Effector memory CD8-positive, alpha-beta T cell (primary cell): ENCODE measurements at places on chromosomes 6 and 20.

- DNase-seq = no peak
Observed at GRCh38 chr20:24364482-24364881, 104.9 kb upstream of the SYNDIG1 start.

DNA sequence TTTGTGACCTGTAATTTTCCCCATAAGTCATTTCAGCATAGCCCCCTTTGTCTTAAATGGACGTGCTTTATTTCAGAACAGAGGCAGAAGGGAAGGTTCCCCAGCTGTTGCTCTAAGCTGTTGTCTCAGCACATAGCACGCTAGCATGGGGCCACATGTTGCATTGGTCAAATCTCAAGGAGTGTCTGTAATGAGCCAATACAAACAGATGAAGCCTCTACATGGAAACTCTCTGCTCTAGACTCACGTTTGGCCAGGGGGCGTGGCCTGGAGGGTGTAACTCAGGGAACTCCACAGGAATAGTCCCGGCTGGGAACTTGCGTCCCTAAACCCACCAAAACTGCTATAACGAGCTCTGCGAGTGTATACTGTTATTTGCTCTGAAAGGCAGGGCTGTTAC is 35.2 kb upstream of the SLC22A2 start:
- no peak for DNase-seq

DNA sequence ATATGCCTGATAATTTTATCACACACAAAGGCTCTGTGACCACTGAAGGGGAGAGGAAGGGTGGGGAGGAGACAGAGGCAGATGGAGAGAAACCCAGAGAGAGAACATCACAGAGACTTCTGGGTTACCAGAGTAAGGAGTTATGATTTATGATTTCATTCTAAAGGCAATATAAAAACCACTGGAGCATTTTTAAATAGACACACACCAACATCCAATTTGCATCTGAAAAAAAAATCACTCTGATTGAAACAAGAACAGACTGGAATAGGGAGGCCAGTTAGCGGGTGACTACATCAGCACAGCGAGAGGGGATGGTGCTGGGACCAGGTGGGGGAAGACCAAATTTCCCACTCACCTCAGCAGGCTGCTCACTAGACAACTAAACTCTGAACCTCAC is 104.8 kb downstream of the AGPAT4 start:
- no peak for DNase-seq

GRCh38 chr6:114714836-114715507 is 372.1 kb upstream of the HS3ST5 start:
- DNase-seq = no peak

- DNase-seq = no peak
Observed at GRCh38 chr6:53672237-53672636, 6.7 kb upstream of the KLHL31 start.

DNA sequence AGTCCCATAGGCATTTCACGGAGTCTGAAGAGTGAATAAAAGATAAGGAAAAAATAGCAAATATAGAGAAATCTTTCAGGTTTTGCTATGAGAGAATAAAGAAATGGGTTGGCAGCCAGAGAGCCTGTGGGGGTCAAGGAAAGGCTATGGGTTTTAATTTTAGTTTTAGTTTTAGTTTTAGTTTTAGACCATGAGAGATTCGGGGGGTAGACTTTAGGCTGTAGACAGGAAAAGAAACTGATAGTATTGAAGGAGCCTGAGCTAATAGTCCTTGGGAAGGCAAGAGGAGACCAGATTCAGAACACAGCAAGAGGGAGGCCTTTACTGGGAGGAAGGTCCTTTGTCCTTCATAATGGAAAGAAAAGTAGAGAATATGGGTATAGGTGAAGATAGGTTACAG is 19.3 kb downstream of the DOP1A start:
- DNase-seq = no peak

DNA sequence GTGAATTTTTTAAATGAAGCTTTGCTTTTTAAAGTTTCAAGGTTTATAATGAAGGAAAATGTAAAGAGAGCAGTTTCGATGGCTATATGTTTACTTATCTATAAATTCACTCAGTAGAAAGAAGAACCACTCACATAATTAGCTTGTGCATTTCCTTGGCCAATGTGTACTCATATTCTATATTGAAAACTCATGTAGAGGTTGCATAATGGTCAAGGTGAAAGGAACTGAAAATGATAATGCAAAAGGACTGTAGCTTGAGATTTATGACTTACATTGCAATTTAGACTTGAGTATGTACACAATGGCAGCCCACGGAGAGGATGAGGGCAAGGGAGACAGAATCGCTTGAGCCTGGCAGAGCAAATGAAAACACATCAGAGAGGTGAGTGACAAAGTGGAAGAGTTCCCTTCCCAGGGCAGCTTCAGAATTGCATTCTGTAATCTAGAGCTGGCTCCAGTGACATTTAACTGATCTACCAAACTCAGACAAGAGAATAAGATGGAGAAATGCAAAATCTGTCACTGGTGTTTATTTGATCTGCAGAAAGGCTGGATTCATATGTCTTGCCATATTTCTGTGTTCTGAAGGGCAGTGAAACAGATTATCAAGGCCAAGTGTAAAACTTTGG is 191.8 kb downstream of the TMEM200A start:
- no peak for DNase-seq

DNA sequence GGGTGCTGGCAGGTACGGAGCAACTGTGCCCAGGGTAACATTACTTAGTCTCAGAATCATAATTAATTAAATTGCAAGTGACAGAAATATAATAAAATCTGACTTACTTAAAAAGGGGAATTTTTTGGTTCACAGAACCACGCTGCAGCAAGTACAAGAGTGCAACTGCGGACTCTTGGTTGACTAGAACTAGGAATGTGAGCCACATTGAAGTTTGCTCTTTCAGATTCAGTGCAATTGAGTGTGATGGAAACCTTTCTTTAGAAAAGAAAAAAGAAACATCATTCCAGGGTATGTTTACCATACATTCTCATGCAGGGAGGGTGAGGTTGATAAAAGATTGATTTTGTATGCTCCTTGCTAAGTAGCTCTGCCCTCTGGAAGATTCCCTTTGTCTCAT is 45.0 kb upstream of the GGTLC1 start:
- DNase-seq = no peak

DNA sequence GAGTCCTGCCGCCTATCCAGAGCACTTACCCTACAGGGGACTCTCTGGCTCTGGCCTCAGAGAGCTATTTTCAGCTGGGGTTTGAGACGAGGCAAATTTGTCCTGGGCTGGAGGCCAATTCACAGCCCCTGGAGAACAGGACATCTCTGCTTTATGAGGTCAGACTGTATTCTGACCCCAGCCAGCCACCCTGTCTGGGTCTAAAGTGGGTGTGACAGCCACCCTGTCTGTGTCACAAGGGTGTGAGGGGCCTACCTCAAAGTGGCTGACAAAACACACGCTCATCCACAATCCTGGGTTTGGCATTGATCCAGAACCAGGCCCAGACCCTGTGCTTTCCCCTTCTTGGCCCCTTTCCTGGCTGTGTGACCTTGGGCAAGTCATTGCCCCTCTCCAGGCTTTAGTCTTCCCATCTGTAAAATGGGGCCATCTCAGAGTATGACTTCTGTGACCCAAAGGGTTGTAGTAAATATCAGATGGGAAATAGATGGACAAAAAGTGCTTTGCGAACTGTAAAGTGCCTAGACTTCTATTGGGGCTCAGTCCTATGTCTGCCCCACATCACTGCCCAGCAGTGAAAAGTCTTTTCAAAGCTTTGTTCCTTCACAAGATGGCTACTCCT is 44.1 kb upstream of the TGM2 start:
- no peak for DNase-seq

DNA sequence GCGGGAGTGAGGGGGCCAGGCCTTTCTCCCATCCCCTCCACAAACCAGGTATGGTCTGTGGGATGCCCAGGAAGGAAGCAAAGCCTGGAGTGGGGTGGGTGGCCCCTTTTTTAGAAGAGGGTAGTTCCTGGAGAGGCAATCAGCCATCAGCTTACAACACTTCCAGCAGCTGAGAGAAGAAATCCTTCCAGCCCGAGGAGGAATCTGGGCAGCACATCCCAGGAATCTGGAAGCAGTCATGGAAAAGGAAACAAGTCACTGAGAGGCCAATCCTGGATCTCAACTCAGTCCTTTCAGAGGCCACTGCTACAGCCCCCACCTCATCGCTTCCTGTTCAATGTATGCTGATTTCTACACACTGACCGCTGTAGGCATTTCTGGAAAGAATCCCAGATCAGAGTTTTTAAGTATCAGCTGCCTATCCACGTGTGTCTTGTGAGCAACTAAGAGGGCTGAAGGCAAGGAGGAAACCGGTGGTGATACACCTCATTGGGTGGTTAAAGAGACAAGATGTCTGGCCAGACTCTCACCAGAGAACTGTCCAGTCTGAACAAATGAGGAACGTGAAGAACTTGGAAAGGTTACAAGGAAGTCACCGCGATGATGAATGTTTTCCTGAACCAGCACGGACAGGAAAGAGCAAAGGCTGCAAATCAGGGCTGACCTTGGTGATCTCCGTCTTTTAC is 92.9 kb upstream of the SHLD1 start:
- DNase-seq = no peak

- DNase-seq = no peak
Observed at GRCh38 chr6:40426346-40427066, 160.7 kb downstream of the LRFN2 start.

GRCh38 chr20:2449386-2449785 is 21.2 kb downstream of the SNRPB start:
- no peak for DNase-seq

DNA sequence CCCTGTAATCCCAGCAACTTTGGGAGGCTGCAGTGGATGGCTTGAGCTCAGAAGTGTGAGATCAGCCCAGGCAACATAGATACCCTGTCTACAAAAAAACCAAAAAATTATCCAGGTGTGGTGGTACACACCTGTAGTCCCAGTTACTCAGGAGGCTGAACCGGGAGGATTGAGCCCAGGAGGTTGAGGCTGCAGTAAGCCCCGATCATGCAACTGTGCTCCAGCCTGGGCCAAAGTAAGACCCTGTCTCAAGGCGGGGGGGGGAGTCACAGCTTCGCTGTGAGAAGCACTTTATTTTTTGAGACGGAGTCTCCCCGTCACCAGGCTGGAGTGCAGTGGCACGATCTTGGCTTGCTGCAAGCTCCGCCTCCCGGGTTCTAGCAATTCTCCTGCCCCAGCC is 54.2 kb downstream of the EZR start:
- no peak for DNase-seq

DNA sequence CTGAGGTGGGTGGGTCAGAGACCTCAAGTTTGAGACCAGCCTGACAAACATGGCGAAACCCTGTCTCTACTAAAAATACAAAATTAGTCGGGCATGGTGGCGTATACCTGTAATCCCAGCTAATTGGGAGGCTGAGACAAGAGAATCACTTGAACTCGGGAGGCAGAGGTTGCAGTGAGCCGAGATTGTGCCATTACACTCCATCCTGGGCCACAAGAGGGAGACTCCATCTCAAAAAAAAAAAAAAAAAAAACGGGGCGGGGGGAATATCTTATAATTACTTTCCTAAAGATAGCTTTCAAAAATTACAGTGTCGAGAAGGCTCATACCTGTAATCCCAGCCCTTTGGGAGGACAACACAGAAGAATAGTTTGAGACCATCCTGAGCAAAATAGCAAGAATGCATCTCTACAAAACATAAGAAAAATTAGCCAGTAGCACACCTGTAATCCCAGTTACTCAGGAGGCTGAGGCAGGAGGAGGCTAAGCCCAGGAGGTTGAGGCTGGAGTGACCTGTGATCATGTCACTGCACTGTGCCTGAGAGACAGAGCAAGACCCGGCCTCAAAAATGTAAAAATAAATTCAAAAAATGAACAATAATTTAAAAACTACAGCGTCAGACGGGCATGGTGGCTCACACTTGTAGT is 25.8 kb downstream of the CBFA2T2 start:
- no peak for DNase-seq

- DNase-seq = no peak
Observed at GRCh38 chr20:62409931-62410745, 3.1 kb upstream of the CABLES2 start.

GRCh38 chr20:15930311-15931305 is 642.6 kb downstream of the KIF16B start:
- DNase-seq = no peak

GRCh38 chr6:90123831-90124230 is 172.8 kb downstream of the BACH2 start:
- no peak for DNase-seq

DNA sequence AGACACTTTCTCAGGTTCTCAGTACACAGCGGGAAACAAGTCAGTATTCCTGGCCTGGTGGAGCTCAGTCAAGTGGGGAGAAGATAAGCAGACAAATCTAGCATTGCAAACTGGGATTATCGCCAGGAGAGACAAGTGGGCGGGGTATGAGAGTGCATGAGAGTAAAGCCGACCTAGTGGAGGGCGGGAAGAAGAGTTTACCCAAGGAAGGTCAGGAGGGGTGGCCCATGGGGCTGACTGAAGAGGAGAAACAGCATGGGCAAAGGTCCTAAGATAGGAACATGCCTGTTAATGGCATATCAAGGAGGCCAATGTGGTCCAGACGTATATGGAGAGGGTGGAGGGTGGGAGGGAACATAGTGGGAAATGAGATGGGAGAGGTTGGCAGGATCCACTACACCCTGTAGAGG is 12.4 kb upstream of the CSNK2A1 start:
- DNase-seq = no peak

- no peak for DNase-seq
Observed at GRCh38 chr6:129188795-129189194, 305.9 kb downstream of the LAMA2 start.

GRCh38 chr6:106509420-106510089 is 119.7 kb downstream of the RTN4IP1 start:
- no peak for DNase-seq
